ENCODE measurements at places on chromosomes 2 and 18.

DNA sequence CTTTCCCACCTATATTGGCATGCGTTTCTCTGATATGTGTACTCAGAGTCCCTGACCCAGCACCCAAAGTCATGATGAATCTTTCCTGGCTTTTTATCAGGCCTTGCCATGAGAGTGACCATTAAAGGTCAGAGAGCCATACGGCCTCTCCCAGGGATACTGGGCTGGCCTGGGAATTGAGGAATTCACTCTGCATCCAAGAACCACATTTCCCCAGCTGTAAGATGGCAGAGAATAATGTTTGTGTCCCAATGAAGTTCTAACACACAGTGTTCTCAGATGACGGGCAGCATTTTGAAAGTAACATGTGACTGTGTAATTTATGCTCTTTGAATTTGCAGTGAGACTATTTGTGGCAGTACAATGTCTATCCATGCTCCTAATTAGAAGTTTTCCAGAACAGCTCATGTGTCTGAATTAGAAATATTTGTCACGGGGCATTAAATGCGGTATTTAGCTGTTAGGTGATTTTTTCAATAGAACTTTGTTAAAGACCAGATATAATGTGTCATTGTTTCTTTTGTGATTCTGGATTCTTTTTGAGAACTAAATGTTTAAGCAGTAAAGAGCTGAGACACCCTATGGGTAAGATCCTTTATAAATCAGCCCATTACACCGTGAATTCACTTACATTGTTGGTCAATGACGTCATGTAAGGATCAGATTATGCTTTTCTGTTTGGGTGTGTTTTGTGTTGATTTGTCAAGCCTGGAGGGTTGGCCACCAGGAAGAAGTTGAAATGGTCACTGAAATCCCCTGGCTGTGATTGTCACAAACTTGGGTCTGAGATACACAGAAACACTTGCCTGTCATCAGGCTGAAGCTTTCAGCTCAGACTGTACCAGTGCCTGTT, 7.3 kb upstream of the SLC3A1 start:
- DNase-seq, result no peak

- DNase-seq, result no peak
Measured at GRCh38 chr2:104868505-104868866, 14.6 kb downstream of the POU3F3 start.

GRCh38 chr2:9814129-9814868, 29.0 kb upstream of the TAF1B start:
- DNase-seq, result no peak

DNA sequence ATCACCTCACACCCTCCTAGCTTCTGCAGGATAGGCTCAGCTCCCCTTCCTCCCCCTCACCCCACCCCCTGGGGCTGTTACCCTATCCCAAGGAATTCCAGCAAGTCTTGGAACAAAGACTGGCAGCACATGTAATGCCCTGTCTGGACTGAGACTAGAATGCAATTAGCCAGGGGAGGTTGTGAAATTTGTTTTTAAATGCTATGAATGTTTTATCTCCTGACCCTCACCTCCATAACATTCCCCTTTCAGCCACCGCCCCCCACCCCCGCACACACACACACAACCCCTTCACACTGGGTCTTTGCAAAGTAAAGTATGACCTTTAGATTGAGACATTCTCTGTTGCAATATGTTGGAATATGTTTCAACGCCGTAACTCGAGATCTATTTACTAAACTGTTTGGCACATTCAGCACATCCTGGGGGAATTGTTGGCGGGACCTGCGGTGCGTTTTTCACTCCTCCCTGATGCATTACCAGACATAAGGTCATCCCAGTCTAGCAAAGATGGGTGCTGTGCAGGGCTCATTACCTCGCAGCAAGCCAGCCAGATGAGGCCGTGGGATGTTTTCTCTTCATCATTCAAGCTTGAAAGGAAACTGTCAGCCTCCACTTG, 290.7 kb upstream of the SLC14A2 start:
- DNase-seq, result no peak

GRCh38 chr2:191013682-191013931, 364 bp downstream of the STAT1 start:
- DNase-seq, result no peak

All from activated T-cell treated with anti-CD3 and anti-CD28 coated beads, Interleukin-2, amount 50 U/mL, for 4 hours (primary cell).